ENCODE measurements at places on chromosomes 2 and 18. TPM values are rescaled to one million over a fixed set of nuclear protein-coding genes. Genes with fewer than 3 reads are reported as not detected.

GNLY gene
- 0.31 TPM for total RNA-seq

DNA sequence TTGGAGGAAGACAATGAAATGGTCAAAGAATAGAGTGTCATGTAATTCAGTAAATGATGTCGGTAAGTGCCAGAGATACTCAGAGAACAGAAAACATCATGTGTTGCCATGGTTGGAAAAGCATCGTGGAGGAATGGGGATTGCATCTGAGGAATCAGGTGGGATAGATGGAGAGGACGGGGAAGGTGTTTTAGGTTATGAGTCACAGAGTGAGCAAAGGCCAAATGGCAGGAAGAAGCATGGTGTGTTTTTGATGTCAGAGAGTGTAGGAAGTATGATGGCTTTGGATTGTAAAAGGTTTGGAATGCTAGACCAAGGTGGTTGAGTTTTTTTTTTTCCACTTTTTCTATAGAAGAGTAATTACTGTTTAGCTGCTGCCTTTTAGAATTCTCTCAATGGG is 27.5 kb upstream of the CD28 start:
- no peak for DNase-seq

DNA sequence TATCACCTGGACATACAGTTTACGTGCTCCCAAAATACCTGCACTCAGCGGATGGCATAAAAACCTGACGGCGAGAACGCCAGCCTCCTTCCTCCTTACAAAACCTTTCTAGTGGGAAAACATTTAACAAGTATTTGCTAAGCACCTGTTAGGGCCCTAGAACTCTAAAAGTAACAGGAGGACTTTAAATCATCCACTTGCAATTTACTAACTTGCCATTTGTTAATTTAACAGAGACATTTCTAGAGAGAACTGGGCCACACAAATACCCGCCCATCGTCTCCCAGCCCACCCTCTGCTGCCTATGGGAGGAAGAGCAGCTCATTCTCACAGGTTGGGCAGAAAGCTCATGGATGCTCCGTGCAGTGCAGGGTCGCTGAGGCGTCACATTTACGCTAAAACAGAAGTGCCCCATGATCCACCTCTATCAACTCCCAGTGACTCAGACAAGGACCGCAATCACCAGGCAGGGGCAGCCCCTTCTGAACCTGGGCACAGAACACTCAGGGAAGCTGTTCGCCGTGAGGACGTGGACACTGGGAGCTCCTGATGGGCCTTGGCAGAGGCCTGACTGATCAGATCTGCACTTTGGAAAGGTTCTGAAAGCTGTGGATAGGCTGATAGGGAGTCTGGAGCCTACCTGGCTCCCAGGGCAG is 106.9 kb downstream of the HDAC4 start:
- no peak for DNase-seq

GRCh38 chr2:43854671-43855070 is 15.9 kb downstream of the ABCG8 start:
- no peak for DNase-seq

DNA sequence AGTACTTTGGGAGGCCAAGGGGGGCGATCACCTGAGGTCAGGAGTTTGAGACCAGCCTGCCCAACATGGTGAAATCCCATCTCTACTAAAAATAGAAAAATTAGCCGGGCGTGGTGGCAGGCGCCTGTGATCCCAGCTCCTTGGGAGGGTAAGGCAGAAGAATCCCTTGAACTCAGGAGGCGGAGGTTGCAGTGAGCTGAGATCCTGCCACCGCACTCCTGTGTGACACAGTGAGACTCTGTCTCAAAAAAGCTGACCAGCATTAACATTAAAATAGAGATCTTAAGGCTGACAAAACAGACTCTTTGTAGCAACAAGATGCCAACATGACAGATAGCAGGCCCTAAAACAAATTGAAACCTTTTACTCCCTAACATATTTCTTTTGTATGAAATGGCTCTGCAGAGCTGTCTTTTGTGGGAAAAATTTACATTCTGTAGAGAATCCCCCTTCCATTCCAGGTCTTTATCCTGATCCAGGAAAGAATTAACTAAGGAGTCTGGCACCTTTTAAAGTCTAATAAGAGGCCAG is 213.9 kb downstream of the RAB3GAP1 start:
- DNase-seq = no peak

GRCh38 chr2:132564065-132564464 is 105.9 kb downstream of the LYPD1 start:
- DNase-seq = no peak
